Stimulated activated CD8-positive, alpha-beta memory T cell treated with anti-CD3 and anti-CD28 coated beads, Interleukin-15, amount 100 ng/mL, for 4 hours (primary cell): ENCODE measurements at places on chromosomes 1 and 21.

GRCh38 chr1:2602866-2603520, 16.4 kb downstream of the PRXL2B start:
- no peak for DNase-seq

- no peak for DNase-seq
Measured at GRCh38 chr1:65112811-65113210, 35.2 kb upstream of the AK4 start.

DNA sequence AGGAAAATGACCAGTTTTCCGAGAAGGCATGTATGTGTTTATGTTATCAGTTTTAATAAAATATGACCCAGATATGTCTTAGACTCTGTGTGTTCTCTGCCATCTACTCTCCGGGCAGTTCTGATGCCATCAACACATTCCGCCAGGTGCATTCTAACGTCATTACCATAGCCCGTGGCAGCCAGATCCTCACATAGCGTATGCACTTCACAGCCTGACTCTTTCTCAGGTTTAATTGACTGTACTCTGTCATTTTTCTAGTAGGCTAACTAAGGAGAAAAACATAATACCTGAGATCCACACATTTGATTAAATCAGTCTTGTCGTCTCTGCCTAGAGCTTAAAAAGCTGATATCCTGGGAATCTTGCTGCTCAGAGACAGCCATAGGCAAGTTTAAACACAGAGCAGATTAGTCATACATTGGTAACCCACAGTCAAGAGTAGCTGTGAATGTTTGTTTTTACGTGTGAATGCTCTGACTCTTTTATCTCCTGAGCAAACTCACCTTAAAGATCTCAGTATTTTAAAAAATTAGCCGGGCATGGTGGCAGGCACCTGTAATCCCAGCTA, 175.9 kb downstream of the GREM2 start:
- DNase-seq, result no peak

DNA sequence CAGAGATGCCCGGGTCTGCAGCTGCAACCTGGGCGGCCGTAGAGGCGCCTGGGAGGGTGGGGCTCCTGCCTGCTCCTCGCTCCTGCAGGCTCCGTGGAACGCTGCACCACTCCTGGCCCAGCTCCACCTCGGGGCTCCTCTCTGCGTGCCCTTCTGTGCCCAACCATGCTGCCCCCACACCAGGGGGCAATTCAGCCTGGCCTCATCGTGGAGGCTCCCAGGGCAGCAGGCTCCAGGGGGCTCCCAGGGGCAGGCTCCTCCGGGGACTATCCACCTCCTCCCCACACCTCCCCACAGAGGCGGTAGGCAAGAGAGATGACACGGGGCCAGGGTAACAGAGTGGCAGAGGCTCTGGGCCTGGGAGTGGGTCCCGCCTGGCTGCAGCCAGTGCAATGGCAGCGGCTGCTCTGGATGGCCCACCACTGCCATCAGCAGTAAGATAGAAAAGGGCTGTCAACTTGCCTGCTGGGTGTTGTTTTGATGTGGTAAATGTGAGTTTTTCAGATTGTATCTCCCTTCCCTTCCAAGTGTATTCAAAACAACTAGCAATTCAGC, 22.4 kb upstream of the LRRC8C start:
- no peak for DNase-seq

DNA sequence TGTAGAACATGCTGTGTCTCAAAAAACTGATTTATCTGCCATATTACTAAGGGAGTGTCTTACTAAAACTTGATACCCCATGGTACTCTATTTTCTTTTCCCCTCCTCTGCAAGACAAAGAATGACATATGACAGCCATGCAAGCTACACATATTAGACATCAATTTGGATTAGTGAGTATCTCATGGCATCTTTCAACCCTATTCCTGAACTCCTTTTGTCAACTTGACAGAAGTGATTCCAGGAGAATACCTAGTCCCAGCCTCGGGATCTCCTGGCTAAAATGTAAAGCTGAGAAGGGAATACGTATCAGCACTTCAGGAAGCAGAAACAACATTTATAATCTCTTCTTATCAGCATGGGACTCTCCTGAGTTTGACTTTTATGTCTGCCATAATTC, 43.7 kb downstream of the ADGRL2 start:
- no peak for DNase-seq

GRCh38 chr1:219812491-219813203, 115.7 kb downstream of the SLC30A10 start:
- no peak for DNase-seq

DNA sequence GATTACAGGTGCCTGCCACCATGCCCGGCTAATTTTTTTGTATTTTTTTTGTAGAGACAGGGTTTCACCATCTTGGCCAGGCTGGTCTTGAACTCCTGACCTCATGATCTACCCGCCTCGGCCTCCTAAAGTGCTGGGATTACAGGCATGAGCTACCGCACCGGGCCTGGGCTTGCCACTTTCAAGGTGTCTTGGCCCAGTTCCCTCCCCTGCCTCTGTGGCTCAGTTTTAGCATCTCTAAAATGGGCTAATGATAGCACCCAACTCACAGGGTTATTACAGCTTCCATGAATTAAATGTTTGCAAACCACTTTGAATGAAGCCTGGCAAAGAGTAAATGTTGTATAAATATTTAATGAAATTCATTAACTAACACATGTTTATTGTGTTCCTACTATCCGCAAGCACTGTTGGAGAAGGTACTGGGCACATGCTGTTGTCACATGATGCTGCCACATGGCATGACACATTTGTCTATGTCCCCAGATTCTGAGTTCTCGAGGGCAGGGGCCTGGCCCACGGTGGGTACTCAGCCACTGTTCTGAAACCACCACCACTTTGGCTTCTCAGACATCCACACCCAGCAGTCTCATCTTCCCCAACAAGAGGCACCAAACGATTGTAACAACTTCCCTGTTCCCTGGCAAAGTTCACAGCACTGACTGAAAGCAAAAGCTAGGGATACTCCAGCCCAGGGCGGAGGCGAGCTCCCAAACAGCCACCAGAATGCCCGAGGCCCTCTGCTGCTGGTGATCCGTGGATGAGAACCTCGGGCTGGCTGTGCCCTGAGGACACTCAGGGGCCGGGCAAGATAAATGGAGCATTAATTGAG, 9.7 kb downstream of the IFFO2 start:
- no peak for DNase-seq

DNA sequence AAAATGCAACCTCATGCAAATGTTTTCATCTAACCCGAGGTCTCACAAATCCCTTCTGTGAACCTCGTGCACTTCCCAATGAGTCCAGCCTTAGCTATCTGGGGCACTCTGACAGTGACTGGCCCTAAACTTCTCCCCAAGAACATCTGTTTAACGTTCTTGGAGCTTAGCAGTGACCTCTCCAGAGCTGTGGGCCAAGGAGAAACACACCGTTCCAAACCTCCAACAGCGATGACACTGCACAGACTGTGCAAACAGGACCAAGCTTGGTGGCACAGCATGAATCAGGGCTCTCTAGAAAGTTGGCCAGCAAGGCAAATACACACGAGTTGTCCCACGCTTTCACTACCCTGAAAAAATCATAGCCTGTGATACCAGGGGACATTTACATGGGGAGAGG, 15.8 kb downstream of the BEND5 start:
- no peak for DNase-seq

GRCh38 chr1:239155466-239156091, 230.8 kb upstream of the CHRM3 start:
- no peak for DNase-seq

DNA sequence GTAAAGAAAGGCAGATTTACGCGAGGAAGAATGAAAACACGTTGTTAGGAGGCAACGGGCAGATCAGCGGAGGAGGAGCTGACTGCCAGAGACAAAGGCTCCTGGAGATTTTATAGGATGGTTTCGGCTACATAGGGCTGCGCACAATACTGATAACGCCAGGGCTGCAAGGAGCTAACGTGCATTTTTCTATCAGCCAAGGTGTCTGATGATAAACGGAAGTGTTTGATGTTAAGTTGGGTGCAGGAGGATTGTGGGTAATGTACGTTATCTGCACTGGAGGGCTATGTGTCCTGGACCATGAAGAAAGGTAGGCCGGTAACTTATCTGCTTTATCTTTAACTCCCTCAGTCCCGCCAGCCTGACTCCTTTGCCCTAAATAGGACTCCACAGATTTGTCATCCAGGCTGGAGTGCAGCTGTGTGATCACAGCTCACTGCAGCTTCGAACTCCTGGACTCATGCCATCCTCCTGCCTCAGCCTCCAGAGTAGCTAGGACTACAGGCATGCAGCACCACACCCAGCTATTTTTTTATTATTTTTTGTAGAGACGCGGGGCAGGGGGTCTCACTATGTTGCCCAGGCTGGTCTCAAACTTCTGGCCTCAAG, 29.6 kb downstream of the SETD4 start:
- DNase-seq, result no peak

- DNase-seq, result no peak
Measured at GRCh38 chr1:171115280-171115897, 24.7 kb downstream of the FMO3 start.

- DNase-seq, result no peak
Measured at GRCh38 chr1:243917177-243917862, 67.3 kb upstream of the AKT3 start.

DNA sequence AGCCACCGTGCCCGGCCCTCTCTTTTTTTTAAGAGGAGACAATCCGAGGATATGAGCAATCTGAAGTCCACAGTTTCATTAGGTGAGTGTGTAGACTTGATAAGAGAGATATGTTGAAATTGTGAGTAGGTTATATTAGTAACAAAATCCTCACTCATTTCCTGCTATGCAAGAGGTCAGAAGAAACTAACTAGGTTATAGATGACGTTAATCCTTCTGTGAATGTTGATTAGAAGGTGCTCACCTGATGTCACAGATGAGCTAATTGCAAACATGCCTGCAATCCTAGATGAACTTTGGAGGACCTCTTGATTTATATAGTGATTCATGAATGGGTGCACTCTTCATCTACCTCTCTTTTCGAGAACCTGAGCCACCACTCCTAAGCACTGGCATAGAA, 29.3 kb downstream of the NTMT2 start:
- DNase-seq, result no peak

GRCh38 chr1:8362701-8363101, 44.8 kb downstream of the SLC45A1 start:
- DNase-seq, result no peak

DNA sequence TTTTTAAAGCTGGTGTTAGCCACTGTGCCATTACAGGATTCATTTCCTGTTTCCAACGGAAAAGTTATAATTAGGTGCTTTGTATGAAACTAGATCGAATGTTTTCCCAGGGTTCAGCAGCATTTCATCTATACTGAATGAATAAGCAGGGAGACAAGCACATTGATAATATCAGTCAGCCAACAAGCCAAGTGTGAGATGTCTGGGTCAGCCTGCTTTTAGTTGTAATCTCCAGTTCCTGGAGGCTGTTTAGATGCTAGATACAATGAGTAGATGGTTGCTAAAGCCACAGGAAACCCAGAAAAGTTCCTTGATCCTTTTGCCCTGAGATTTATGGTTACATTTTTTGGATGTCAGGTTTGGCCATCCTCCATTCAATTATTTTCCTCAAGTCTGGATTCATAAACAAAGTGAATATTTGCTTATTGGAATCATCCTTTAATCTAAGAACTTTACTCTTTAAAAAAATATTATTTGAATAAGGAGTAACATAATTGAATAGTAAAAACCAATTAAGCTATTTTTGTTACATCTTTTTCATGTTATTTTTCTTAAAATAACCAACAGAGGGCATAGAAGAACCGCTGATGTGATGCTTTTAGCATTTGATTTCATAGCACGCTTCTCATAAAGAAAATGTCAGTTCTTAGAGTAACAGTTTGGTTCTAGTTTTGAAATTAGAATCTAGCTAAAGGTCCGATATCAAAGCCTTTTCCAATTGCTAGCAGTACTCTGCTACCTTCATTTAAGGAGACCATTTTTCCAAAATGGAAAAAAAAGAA, 76.6 kb downstream of the HSPA13 start:
- no peak for DNase-seq

DNA sequence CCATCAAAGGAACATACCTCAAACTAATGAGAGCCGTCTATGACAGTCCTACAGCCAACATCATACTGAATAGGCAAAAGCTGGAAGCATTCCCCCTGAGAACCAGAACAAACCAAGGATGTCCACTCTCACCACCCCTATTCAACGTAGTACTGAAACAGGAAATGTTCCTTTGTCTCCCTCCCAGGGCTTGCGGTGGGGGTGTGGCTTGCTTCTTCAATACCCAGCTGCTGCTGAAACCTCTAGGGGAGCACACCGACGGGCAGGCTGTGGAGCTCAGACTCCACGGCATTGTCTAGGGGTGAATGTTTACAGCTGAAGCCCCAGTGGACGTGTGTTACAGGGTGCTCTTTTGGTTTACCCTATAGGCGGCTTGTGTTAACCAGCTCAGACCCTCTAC, 30.5 kb upstream of the B3GALT2 start:
- DNase-seq, result no peak

GRCh38 chr1:27001570-27002360, 8.3 kb downstream of the TRNP1 start:
- DNase-seq, result no peak

DNA sequence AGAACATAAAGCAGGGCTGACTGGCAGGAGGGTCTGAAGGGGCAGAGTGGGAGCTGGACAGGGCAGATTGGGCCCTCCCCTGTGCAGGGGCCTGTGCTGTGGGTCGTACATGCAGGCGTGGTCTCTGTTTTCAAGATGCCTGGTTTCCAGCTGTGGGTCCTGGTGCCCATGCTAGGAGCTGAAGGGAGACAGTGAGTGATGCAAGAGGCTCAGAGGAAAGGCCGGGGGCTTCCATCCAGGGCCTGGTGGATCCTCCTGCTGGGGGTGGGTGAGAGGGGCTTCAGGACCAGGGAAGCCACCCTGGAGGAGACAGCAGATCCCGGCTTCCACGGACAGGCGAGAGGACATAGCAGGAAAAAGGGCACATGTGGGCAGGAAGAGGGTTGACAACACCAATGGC, 349.0 kb upstream of the VAMP3 start:
- no peak for DNase-seq

DNA sequence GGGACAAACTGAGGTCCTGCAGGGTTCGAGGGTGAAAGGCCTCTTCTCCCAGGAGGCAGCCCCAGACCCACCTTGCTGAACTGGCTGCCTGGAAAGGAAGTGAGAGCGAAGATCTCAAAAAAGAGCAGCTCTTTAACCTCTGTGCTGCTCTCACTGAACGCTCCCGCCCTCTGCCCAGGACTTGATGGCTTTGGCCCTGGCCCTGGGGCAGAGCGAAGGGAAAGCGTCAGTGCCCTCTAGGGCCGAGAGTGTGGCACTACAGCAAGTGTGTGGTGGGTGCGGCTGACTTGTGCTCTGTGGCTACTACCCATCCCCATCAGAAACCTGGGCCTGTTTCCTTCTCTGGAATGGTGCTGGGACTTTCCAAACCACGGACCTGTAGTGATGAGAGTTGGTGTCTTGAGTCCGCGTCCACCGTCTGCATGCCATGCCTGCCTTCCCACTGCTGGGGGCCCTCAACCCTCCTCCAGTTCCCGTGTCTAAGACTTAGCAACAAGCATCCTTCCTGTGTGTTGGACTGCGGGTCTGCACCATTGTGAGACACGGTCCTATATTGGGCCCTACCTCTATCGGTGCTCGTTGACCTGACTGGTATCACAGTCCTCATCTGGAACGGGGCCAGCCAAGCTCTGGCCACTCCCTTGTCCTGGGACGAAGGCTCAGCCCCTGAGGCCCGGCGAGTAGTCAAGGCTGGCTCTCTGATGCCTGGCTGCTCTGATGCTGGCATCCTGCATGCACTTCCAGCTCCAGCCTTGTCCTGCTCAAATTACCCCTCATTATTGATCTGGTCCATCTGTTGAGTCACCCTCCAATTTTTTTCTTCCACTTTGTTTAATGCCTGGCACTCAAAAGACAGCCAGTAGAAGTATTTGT, 180.3 kb downstream of the DISC1 start:
- DNase-seq, result no peak
